ENCODE measurements at places on chromosomes 5 and 9. TPM values are rescaled to one million over a fixed set of nuclear protein-coding genes. Genes with fewer than 3 reads are reported as not detected.

CREBRF gene
- total RNA-seq: 37.2 TPM

DIPK1B gene
- 25.7 TPM for total RNA-seq

P4HA2 gene
- total RNA-seq: 32.3 TPM

DAB2IP gene
- total RNA-seq: 34.9 TPM

CDKN2B gene
- total RNA-seq: 9.6 TPM

FKTN gene
- total RNA-seq: 8.3 TPM

PIP5KL1 gene
- total RNA-seq: 2.6 TPM

LRRC14B gene
- not detected for total RNA-seq

FNIP1 gene
- 35.9 TPM for total RNA-seq

GRCh38 chr5:154737667-154738320, 17.4 kb upstream of the LARP1 start:
- H3K27me3 ChIP-seq: no peaks in the 10 kb centered on the region
- peaks cover 13% of the 10 kb centered on the region for H3K4me1 ChIP-seq
- H3K36me3 ChIP-seq: no peaks in the 10 kb centered on the region
- no peak for DNase-seq
- H3K27ac ChIP-seq: no peak overlapping the region
- H3K4me3 ChIP-seq: no peak overlapping the region

- peak; percentile 22 for DNase-seq
- no peaks in the 10 kb centered on the region for H3K27me3 ChIP-seq
- no peaks in the 10 kb centered on the region for H3K4me1 ChIP-seq
- H3K36me3 ChIP-seq: no peaks in the 10 kb centered on the region
Measured at GRCh38 chr9:134783699-134784039, 96.9 kb upstream of the FCN2 start.

GRCh38 chr5:159218595-159219023, 9.3 kb upstream of the RNF145 start:
- H3K4me3 ChIP-seq: no peak overlapping the region
- no peaks in the 10 kb centered on the region for H3K27me3 ChIP-seq
- no peaks in the 10 kb centered on the region for H3K36me3 ChIP-seq
- no peak for DNase-seq
- no peaks in the 10 kb centered on the region for H3K4me1 ChIP-seq

GRCh38 chr5:178150977-178151734, 2.5 kb downstream of the NHP2 start:
- DNase-seq: no peak
- peaks cover 8% of the 10 kb centered on the region for H3K36me3 ChIP-seq
- H3K4me1 ChIP-seq: peaks cover 29% of the 10 kb centered on the region
- no peak overlapping the region for H3K27ac ChIP-seq
- H3K4me3 ChIP-seq: no peak overlapping the region

DNA sequence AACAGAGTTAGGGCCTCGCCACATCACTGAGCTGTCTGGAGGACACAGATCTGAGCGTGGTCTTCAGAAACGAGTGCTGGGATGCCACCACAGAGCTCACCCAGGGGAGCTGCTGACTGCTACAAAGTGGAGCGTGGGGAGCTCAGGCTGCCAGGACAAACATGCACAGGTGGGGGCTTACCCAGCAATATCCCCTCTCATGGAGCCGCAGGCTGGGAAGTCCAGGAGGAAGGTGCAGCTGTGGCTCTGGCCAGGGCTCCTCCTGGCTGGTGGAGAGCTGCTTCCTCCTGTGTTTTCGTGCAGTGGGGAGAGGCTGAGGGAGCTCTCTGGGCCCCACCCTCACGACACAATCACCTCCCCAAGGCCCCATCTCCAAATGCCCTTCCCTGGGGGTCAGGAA, 368.6 kb upstream of the IRX4 start:
- H3K27me3 ChIP-seq: no peaks in the 10 kb centered on the region
- no peak overlapping the region for H3K4me3 ChIP-seq
- DNase-seq: no peak

DNA sequence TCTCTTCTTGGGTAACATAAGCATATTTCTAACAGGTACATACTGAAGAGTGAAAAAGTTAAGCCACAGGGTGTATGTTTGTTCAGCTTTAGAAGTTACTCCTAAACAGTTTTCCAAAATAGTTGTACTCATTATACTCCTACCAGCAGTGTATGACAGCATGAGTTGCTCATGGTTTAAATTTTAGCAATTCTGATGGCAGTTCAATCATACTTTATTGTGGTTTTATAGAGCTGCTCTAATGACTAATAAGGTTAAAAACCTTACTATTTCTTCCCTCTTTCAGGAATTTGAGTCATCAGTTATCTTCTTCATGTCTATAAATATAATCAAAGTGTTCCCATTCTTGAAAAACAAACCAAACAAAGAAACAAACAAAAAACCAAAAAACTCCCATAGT, 81.5 kb downstream of the CAAP1 start:
- H3K27ac ChIP-seq: no peak overlapping the region
- H3K4me1 ChIP-seq: no peaks in the 10 kb centered on the region
- no peak for DNase-seq
- H3K27me3 ChIP-seq: no peaks in the 10 kb centered on the region

DNA sequence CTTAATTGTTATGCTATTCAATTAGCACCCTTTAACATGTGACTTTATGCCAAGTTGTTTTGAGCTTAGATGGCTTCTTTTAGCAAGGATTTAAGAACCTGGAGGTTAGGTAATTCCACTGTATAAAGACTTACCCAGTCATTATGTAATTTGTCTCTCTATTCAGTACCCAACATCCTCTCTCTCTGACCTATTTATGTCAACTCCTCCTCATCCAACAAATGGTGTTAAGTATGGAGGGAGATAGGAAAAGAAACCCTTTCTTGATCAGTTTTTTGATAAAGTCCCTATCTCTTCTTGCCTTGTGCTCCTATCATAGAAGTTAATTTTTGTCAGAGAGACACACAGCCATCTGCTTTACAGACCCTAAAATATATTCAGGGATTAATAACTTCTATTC, 181.2 kb upstream of the GPR151 start:
- no peak for DNase-seq
- H3K36me3 ChIP-seq: no peaks in the 10 kb centered on the region
- H3K4me3 ChIP-seq: no peak overlapping the region
- no peaks in the 10 kb centered on the region for H3K27me3 ChIP-seq
- no peaks in the 10 kb centered on the region for H3K4me1 ChIP-seq
- no peak overlapping the region for H3K27ac ChIP-seq

DNA sequence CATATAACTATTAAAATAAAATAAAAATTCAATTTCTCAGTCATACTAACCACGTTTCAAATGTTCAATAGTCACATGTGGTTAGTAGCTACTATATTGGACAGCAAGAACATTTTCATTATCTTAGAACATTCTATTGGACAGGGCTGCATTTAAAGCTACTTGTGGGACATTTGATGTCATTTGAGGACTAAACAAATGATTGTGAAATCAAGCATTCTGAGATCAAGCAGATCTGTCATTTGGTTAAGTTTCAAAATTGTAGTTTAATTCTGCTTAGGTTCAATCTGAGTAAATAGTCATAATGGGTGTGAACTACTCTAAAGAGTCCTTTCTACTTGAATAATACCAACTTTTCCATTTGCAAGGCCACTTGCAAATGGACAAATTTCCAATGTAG, 226.9 kb upstream of the C9orf72 start:
- no peak overlapping the region for H3K4me3 ChIP-seq
- no peaks in the 10 kb centered on the region for H3K4me1 ChIP-seq
- no peak for DNase-seq
- no peaks in the 10 kb centered on the region for H3K27me3 ChIP-seq
- no peaks in the 10 kb centered on the region for H3K36me3 ChIP-seq

GRCh38 chr5:106307265-106307664, 1363.5 kb downstream of the EFNA5 start:
- H3K4me1 ChIP-seq: no peaks in the 10 kb centered on the region
- no peaks in the 10 kb centered on the region for H3K36me3 ChIP-seq
- H3K27me3 ChIP-seq: no peaks in the 10 kb centered on the region

DNA sequence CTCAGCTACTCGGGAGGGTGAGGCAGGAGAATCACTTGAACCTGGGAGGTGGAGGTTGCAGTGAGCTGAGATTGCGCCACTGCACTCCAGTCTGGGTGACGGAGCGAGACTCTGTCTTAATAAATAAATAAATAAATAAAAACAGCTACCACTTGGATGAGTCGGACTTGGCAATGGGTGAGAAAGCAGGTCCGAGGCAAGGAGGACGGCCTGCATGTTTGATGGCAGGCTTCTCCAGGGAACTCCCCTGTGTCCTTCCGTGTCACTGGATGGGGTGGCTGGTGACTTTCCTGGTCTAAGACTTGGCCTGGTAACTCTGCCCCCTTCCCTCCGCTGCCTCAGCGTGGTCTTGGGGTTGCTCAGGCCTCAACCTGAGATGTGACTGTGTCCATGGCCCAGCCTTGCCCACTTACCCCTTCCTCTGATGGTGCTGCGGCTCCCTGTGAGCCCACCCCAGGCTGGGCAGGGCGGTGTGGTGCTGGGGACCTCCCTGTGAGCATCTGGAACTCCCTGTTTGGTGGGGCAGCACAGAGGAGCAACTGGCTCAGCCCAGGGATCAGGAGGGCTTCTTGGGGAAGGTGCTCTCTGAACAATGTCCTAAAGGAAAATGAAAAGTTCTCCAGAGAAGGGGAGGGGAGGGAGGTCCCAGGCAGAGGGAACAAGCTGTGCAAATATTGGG, 62.5 kb upstream of the PSD2 start:
- peaks cover 14% of the 10 kb centered on the region for H3K4me1 ChIP-seq
- H3K36me3 ChIP-seq: no peaks in the 10 kb centered on the region
- H3K27me3 ChIP-seq: no peaks in the 10 kb centered on the region

- no peak overlapping the region for H3K27ac ChIP-seq
- DNase-seq: no peak
- no peaks in the 10 kb centered on the region for H3K27me3 ChIP-seq
Measured at GRCh38 chr5:65068410-65068809, 299.7 kb downstream of the CWC27 start.

DNA sequence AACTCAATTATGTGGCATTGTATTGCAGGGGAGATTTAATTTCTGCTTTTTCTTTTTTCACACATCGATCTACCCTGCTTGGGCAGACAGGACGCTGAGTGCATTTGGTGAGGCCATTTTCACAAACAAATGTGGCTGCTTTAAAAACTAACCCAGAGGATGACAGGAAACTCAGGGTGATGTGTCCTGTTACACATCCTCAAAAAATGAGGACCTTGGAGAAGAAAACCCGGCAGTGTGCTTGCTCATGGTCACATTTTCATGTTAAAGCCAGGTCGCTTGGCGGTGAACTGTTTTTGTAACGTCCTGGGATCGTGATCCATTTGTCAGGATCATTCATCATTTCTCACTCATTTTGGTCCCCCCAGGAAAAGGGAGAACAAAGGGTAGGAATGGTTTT, 478.3 kb upstream of the ADAMTS16 start:
- no peak overlapping the region for H3K27ac ChIP-seq
- H3K4me3 ChIP-seq: no peak overlapping the region
- no peak for DNase-seq
- no peaks in the 10 kb centered on the region for H3K36me3 ChIP-seq
- no peaks in the 10 kb centered on the region for H3K4me1 ChIP-seq

DNA sequence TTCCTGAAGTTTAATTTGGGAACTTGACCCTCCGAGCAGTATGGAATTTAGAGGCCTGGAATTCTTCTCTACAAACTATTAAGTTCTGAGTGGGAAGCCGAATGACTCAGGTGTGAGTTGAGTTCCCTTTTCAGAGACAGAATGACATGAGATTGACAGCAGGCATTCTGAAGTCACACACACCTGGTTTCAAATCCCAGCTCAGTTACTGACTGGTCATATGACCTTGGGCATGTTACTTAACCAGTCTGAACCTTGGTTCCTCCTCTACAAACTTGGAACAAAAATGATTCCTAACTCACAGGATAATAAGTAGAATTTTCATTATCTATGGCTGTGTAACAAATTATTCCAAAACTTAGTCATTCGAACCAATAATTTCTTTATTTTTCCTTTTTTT, 45.5 kb upstream of the GPBP1 start:
- H3K4me3 ChIP-seq: no peak overlapping the region
- peaks cover 3% of the 10 kb centered on the region for H3K4me1 ChIP-seq
- no peaks in the 10 kb centered on the region for H3K36me3 ChIP-seq
- no peak overlapping the region for H3K27ac ChIP-seq
- no peaks in the 10 kb centered on the region for H3K27me3 ChIP-seq
- peak; percentile 22 for DNase-seq

DNA sequence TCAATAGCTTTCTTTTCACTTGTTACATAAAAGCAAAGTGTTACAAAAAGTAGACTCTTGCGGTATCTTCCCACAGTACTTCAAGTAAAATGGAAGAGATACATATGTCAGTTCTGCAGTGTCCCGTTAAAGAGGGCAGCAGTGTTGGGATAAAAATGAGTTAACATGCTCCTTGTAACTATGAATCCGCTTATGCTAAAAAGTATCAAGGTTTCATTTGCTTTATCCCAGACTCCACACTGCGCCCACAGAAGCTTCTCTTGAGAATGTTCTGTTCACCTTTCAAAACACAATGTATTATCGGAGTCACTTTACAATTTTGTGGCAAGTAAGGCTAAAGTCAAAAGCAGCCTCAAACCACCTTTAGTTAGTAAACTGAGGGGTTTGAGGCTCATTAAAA, 790 bp downstream of the PTAR1 start:
- peak overlapping the region; percentile 91 for H3K27ac ChIP-seq
- no peaks in the 10 kb centered on the region for H3K36me3 ChIP-seq
- no peak for DNase-seq
- no peaks in the 10 kb centered on the region for H3K27me3 ChIP-seq
- H3K4me3 ChIP-seq: peak overlapping the region; percentile 95
- peaks cover 29% of the 10 kb centered on the region for H3K4me1 ChIP-seq

DNA sequence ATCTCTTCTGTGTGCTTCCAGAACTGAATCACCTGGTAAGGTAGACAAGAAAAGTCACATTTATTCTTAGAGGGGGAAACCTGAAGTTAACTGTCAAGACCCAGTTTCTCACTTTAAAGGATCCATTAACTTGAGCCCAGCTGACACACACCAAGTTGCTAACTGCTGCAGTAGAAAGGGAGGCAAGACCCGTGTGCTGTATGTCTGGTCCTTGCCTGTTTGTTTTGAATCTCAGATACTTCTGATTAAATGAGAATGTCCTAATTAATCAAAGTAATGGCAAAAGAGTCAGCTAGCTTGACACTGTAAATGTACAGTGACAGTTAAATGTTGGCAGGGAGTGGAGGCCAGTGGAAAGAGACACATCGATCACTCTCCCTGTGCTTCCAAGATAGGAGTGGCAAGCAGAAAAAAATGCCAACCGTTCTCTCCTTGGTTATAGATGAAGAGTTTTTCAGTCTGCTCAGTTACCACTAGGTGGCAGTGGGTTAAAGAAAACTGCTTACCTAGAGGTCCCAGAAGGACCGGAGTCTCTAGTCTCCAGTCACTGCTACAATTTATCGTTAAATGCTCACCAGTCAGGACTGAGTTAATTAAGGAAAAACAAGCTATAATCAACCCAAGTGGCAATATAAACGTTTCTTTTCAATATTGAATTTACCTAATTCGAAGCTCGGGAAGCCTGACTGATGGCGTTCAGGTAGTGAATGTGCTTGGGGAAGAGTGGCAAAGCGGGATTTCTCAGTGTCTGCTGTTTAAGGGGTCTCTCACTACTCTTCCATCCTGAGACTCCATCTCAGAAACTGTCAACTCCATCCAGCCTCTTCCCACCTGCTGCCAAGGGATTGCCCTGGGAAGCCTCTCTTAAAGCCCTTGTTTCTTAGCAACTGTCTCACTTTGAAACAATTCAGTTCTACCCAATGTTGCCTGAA, 18.4 kb downstream of the LSM11 start:
- DNase-seq: peak; percentile 10
- peaks cover 9% of the 10 kb centered on the region for H3K4me1 ChIP-seq
- H3K27me3 ChIP-seq: no peaks in the 10 kb centered on the region
- no peak overlapping the region for H3K4me3 ChIP-seq
- no peak overlapping the region for H3K27ac ChIP-seq

- no peak for DNase-seq
- no peak overlapping the region for H3K27ac ChIP-seq
- no peaks in the 10 kb centered on the region for H3K36me3 ChIP-seq
- no peak overlapping the region for H3K4me3 ChIP-seq
- H3K27me3 ChIP-seq: no peaks in the 10 kb centered on the region
- H3K4me1 ChIP-seq: no peaks in the 10 kb centered on the region
Measured at GRCh38 chr9:73869264-73869663, 627.9 kb upstream of the RORB start.

Data from body of pancreas (tissue), 4 donors.